Right renal pelvis (tissue), 4 donors: ENCODE measurements at places on chromosomes 16 and 17. TPM values are rescaled to one million over a fixed set of nuclear protein-coding genes. Genes with fewer than 3 reads are reported as not detected.

Gene TPSAB1
- polyA plus RNA-seq: 0.36 TPM

Gene C16orf92
- not detected for polyA plus RNA-seq

Gene KRT12
- polyA plus RNA-seq: not detected

Gene NT5M
- polyA plus RNA-seq: 5.2 TPM

Gene OR3A2
- polyA plus RNA-seq: not detected

Gene HSPB9
- polyA plus RNA-seq: 0.15 TPM

Gene NLGN2
- polyA plus RNA-seq: 24.7 TPM

Gene ABCA10
- polyA plus RNA-seq: 1.5 TPM

Gene TNP2
- not detected for polyA plus RNA-seq

Gene DDX28
- 9.9 TPM for polyA plus RNA-seq

Gene KRTAP4-3
- not detected for polyA plus RNA-seq

Gene CENPN
- polyA plus RNA-seq: 25.1 TPM

Gene CIBAR2
- 0.17 TPM for polyA plus RNA-seq

Gene SLC5A10
- 0.54 TPM for polyA plus RNA-seq

DNA sequence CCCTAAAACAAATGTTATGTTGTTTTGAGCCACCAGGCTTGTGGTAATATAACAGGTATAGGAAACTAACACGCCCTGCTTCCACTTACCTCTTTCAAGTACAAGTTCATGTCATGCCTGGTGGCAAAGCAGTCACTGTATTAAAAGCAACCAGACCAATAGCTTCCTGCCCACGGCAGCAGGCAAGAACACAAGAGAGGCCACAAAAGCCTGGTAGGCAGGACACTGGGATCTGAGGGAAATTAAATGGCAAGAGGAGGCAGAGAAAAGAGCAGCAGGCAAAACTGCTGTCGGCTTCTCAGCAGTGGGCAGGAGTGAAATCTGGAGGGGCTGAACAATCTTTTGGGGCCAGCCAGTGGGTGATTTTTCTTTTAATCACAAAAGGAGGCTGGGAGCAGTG is 2.2 kb downstream of the CYTH1 start:
- DNase-seq: no peak

- no peak for DNase-seq
These were observed 139.4 kb upstream of the TBX2 start for GRCh38 chr17:61260071-61260797.

DNA sequence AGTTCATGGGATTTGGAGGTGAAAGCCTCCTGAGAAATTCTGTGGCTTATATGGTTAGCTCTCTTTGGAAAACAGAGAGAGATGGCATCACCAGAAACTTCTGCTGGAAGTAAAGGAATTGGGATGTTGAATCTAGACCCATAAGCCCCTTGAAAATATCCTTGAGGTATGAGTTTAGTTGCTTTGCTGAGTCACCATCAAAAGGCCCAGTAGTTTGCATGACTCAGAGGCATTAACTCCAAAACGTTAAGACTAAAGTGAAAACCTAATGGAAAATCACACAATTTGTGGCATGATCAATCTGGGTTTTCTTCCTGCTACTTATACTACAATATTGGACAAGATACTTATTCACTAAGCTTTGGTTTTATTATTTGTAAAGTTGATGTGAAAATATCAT is 349.2 kb upstream of the SALL1 start:
- no peak for DNase-seq

DNA sequence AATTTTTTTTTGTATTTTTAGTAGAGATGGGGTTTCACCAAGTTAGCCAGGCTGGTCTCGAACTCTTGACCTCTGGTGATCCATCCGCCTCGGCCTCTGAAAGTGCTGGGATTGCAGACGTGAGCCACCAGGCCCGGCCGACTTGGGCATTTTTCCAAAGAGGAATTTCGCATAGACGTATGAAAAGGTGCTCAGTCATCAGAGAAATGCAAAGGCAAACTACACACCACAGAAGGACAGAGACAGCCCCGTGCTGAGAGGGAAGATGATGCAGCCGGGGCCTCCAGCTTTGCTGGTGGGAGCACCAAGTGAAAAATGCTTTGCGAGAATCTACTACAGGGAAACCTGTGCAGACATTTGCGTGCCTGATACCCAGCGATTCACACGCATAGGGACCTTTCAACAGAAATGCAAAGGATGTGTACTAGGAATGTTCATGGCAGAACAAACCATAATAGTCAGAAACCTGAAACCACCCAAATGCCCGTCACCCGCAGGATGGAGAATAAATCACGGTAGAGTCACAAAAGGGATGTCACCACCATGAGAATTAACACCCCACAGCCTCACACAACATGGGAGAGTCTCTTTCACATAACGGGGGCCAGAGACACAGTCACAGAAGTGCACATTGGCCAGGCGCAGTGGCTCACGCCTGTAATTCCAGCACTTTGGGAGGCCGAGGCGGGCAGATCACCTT is 5.2 kb downstream of the RAB40B start:
- DNase-seq: no peak

- DNase-seq: no peak
These were observed 15.7 kb upstream of the CBX8 start for GRCh38 chr17:79812353-79813258.

DNA sequence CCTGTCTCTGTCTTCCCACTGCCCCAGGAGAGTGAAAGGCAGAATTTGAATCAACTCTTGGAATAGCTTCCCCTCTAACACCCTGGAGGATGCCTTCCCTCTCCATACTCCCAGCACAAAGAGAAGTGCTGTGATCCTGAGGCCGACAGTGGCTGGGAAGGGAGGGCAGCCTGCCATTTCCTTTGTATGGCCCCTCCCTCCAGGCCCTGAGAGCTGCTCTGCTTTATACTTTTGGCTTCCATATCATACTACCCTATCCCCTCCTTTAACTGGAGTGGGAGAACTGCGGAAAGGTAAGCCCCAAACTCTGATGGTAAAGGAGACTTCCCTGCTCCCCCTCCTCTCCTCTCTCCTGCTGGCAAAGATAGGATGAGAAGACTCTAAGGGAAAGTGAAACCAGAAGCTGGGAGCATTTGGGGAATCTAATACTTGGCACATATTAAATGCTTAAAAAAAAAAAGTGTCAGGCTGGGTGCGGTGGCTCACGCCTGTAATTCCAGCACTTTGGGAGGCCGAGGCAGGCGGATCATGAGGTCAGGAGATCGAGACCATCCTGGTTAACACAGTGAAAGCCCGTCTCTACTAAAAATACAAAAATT is 4.1 kb upstream of the MED24 start:
- no peak for DNase-seq

DNA sequence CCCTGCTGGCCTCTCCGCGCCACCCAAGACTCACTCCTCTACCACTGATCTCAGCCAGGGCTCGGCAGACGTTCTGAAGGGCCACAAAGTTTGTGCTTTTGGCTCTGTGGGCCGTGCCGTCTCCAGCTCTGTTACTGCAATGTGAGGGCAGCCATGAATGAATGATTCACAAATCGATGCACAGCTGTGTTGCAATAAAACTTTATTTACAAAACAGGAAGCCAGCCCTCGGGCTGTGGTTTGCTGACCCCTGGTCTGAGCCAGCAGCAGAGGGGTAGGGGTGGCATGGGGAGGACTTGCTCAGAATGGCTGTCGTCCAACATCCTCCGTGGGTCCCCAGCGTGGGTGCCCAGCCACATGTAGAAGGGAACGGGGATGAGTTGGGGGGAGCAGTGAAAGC is 63.0 kb upstream of the PVALEF start:
- DNase-seq: no peak

DNA sequence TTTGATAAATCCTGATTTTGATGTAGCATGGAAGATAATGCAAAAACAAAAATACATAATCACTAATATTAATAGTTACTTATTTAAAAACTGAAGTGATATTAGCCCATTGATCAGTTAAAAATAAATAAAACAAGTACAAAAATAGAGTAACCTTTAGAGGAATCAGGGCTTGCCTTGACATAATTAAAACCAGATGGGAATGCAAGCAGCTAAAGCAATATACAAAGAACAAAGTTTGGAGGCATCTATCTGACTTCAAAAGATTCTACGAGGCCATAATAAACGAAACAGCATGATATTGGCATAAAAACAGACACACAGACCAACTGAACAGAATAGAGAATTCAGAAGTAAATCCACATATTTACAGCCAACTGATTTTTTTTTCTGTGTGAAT is 15.0 kb upstream of the HEATR3 start:
- DNase-seq: no peak

DNA sequence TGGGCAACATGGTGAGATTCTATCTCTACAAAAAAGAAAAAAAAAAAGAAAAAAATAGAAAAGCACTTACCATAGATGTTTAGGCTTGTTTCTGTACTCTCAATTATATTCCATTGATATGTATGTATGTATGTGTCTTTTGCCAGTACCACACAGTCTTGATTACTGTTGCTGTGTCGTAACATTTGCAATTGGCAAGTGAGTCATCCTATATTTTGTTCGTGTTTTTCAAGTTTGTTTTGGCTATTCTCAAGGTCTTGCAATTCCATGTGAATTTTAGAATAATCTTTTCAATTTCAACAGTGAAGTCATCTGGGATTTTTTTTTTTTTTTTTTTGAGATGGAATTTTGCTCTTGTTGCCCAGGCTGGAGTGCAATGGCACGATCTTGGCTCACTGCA is 19.3 kb downstream of the SPECC1 start:
- no peak for DNase-seq

DNA sequence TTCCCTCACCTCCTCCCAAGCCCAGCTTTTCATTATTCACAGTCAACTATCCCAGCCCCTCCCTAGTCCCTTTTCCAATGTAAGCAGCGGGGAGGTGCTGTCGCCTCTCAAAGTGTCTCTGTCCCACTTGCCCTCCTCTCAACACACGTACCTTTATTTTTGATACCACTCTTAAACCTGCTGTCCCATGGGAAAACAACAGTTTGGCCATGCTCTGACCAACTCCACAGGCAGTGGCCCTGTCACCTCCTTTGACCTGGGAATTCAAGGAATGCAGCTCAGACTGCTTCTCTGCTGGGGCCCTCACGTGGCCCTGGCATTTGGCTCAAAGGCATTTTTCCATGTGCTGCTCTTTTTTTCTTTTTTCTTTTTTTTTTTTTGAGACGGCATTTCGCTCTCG is 4.2 kb downstream of the LYRM9 start:
- DNase-seq: no peak

DNA sequence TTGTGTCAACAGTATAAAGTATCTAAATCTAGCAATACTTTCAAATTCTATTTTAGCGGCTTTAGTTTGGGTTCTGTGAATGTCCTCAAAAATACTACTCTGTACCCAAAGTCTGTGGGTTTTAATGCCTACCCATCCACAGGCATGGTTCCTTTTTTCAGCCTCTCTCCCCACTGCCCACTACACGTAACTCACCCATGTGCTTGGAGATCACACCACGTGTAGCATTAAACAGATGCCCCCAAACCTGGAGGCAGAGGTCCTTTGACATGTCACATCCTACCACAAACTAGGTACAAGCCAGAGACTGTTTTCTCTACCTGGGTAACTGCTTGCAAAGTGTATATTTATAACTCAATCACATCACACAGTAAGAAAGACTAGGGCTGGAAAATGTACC is 5.4 kb downstream of the DYNC1LI2 start:
- no peak for DNase-seq

- no peak for DNase-seq
These were observed 1.5 kb downstream of the ALOXE3 start for GRCh38 chr17:8116776-8117175.

DNA sequence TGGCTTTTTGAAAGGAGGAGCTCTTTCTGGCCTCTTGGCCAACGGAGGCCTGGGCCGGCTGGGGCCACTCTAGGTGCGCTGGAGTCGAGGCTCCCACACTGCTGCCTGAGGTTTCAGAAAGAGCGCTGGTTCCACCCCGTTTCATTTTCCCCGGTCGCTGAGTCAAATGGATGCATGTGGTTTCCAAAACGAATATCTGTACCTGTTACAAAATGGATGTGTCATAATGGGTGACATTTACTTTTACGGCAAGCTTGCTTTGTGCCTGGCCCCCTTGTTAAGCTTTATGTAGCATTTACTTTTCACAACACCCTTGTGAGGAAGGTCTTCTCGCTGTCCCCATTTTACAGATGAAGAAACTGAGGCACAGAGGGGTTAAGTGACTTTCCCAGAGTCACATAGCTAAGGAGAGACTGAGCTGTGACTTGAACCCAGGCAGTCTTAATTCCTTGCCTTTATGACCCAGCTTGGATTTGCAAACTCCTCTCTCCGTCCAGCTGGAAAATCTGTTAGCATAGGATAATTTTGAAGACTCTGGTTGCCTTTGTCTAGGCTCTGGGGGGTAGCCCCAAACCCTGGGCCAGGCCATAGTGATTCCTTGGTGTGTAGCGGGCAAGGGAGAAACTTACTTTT is 10.6 kb downstream of the KSR1 start:
- no peak for DNase-seq

- no peak for DNase-seq
These were observed 6.2 kb downstream of the GINS2 start for GRCh38 chr16:85682516-85682915.

DNA sequence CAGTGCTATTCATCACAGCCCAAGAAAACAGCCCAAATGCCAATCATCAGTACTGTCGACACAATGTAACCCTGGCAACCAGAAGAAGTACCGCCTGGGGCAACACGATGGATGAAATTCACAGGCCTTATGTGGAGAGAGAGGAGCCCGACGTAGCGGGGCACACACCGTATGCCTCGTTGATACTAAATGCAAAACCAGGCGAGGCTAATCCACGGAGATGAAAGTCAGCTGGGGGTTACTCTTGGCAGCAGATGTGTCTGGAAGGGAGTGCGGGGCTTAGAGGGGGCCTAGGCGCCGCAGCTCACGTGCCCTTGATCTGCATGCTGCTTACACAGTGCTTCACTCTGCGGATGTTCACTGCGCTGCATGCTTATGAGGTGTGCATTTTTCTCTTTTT is 29.8 kb downstream of the ITGAE start:
- DNase-seq: no peak

GRCh38 chr16:81220349-81220748 is 18.1 kb upstream of the BCO1 start:
- no peak for DNase-seq

DNA sequence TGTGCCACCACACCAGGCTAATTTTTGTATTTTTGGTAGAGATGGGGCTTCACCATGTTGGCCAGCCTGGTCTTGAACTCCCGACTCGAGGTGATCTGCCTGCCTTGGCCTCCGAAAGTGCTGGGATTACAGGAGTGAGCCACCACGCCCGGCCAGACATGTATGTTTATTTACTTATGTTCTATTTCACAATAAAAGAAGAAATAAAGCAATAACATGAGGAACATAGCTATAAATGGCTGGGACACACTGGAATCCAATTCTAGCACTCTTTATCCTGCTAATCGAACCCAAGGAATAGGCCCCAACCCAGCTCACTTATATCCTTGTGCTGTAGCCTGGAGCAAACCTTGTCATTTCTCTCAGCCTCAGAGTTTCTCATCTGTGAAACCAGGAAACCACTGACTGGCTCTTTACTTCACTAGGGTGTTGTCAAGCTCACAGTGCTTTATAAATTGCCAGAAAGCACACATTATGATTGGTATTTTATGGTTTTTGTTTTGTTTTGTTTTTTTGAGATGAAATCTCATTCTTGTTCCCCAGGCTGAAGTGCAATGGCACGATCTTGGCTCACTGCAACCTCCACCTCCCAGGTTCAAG is 4.3 kb upstream of the ODAD4 start:
- no peak for DNase-seq
